ENCODE measurements at places on chromosomes 5 and 9.

GRCh38 chr9:107653263-107653821 lies 163.8 kb upstream of the KLF4 start:
- DNase-seq, result no peak

GRCh38 chr9:94581728-94582127 lies 11.9 kb downstream of the FBP2 start:
- no peak for DNase-seq

DNA sequence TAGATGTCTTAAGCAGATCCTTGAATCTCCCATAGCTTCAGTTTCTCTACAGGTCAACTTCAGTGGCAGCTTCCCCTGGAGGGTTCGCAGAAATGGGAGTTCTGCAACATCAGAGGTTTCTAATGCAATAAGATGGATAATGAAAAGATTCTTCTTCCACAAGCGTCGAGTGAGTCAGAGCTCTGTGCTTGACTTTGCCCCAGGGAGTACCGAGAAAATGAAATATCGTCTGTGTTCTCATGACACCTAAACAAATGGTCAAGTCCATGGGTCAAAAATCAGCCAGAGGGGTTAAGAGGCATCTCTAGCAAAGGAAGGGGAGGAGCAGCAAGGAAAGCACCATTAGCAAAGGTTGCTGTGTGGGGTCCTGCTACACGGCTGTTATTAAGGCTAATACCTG lies 3.2 kb upstream of the ADRA1B start:
- no peak for DNase-seq

GRCh38 chr5:94571415-94571814 lies 47.0 kb downstream of the KIAA0825 start:
- no peak for DNase-seq

DNA sequence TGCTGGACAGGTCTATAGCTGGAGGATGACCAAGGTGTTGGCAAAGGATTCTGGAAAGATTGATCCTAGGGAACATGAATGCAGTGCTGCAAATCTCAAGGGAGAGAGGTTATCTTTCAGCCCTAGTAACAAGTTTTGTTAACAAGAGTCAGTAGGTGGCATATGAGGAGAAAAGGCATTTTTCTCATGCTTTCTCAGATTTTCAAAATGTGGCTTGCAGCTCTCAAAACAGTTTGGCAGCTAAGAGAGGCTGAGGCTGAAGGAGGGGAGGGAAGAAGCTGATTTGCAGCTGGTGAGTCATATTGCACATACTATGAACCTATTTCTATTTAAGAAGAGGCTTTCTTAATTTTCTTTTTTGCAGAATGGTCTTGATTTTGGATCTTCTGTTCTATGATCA lies 64.3 kb upstream of the PCA3 start:
- no peak for DNase-seq

DNA sequence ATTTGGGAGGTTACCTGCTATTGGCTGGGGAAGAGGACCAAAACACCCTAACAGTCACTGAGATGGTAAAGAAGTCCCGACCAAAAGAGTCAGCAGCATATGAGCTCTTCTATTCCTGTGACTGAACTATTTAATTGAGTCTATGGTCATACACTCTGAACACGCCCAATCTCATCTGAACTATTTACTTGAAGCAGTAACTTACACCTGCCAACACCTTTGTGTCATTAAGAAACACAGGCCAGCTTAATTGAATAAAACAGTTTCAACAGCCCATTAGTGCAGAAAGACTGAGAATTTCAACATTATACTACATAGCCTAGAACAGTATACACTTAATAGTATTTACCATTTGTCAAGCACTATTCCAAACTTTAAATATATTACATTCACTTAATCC lies 47.8 kb downstream of the NR6A1 start:
- no peak for DNase-seq

DNA sequence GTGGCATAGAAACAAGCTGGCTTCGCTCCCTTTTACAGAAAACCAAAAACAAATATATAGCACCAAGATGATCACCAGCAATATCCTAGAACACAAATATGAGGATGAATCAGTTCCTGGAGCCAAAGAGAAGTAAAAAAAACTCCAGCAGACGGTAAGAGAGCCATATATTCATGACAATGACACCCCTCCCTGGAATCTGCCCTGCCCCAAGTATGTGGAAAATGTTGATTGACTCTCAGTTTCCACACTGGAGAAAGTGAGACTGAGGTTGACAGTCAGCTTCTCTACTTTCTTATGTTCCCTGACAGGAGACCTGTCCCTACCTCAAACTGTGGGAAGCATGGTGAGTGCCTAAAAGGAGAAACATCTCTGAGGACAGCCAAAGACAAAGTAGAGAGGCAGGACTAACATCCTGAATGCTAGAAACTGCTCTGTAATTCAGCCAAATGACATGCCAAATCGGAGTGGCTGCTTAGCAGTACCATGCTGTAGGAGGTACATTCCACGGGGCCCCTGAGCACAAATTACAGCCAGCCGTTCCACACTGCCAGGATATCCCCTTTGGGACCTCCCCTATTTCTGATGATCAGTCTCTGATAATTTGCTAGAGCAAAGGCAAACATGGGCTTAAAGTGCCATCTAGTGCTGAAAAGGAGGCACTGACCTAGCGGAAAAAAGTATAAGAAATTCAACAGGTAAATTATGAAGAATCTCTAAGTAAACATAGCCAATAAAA lies 424.0 kb upstream of the RGMB start:
- DNase-seq, result no peak

GRCh38 chr9:134317790-134318414 lies 8.4 kb upstream of the RXRA start:
- DNase-seq, result no peak

DNA sequence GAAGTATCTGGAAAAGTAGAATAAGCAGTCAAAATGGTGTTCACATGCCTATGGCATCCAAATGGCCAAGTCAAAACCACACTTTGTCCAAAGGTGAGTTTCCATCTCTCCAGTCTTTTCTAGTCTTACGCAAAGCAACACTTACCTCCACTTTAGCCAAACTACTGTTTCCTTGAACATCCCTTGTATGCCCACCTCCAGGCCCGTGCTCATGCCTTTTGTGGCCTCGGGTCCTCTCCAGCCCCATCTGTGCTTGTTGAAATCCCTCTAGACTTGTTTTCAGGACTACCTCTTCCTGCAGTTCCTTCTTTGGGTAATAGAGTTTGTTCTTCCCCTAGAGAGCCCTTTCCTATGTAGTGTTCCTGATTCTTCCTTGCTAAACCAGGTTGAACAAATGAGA lies 61.0 kb downstream of the ANGPTL2 start:
- DNase-seq, result no peak

DNA sequence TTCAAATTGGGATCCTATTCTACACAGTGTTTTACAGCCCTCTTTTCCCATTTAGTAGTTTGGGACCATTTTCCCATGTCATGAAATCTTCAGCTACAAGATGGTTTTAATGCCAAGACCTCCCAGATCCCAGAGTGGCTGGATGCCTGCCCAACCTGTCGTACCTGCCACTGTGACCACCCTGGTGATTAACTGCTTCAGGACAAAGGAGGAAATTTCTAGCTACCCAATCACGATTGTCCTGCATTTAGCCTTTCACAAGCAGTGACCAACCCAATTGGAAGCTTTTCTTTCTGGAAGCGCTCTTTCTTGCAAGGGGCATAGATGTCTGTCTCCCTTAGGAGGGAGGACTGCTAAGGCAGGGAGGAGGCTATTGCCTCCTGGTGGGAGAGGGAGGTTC lies 13.8 kb downstream of the IL9 start:
- no peak for DNase-seq

GRCh38 chr5:72194846-72195245 lies 87.6 kb downstream of the MAP1B start:
- peak; percentile 39 for DNase-seq

DNA sequence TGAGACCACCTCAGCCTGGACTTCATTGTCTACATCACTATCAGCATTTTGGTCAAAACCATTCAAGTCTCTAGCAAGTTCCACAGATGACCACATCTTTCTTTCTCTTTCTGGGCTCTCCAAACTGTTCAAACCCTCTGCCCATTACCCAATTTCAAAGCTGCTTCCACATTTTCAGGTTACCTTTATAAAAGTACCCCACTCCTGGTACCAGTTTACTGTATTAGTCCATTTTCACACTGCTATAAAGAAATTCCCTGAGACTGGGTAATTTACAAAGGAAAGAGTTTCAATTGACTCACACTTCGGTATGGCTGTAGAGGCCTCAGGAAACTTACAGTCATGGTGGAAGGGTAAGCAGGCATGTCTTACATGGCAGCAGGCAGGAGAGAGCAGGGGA lies 84.5 kb downstream of the FBXL7 start:
- DNase-seq, result no peak

GRCh38 chr9:124286292-124286931 lies 28.7 kb downstream of the NEK6 start:
- DNase-seq, result peak; percentile 25

DNA sequence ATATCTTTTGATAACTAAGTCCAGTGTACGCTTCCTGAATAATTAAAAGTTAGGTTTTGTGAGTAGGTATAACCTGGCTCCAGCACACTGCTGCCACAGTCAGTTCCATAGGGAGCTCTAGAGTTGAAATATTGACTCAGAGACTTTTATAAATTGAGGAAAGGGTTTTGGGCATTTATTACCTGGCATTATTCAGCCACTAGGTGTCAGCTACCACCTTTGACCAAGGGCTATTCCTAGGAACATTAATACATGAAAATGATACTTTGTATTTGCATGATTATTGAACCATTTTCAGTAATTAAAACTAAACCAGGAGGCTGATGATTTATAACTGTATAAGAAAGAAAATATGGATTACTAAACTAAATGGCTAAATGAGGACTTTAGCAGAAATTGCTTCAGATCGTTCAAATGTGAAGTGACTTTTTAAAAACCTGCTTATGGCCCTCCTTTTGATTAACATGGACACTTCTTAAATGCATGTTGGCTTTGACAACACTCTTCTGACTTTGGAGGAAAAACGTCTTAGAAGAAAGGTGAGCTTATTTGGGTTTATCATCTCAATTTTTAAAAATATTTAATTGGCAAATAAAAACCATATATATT lies 83.0 kb downstream of the SMC2 start:
- DNase-seq, result no peak

GRCh38 chr5:149421372-149421685 lies 42.2 kb upstream of the IL17B start:
- DNase-seq, result no peak

DNA sequence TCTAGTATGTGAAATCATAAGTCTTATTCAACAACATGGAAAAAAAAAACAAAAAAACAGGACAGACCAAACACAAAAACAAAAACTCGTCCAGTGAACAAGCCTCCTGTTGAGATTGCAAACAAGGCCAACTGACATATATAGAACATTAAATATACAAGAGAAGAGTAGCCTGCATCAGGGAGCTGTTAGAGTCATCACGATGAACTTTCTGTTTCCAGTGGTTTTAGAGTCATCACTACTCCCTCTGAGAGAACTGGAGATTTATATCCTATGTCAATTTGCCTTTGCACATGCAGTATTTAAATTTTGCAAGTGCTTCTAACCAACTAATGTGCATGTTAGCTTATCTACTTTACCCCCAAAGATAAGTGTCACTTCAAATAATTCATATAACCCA lies 9.9 kb downstream of the SNCAIP start:
- DNase-seq, result no peak

GRCh38 chr5:2223303-2223702 lies 340.6 kb upstream of the IRX4 start:
- no peak for DNase-seq

DNA sequence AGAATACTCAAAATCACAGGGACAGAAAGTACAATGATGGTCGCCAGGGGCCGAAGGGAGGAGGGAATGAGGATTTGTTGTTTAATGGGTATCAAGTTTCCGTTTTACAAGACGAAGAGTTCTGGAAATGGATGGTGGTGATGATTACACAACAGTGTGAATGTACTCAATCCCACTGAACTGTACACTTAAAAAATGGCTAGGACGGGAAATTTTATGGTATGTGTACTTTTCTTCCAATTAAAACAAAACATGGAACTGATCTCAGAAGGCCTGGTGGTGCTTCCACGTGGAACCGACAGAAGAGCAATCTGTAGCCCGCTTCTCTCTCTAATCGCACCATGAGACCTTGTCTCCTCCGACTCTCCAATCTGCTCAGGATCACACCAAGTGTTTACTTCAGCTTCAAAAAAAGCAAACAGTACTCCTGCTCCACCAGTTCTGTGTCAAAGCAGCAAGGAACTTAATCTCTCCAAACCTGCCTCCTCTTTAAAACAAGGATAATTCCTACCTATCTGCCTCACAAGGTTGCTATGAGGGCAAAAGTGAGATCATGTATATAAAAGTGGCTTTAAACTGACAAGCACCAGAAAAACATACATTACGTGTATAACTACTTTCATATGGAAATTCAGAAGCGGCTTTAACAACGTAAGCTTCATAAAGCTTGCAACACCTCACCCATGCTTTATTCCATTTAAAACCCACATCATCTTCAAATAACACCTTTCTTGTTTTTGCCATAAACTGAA lies 2.1 kb downstream of the ECPAS start:
- DNase-seq, result no peak

GRCh38 chr9:137650779-137651178 lies 32.0 kb downstream of the EHMT1 start:
- no peak for DNase-seq

DNA sequence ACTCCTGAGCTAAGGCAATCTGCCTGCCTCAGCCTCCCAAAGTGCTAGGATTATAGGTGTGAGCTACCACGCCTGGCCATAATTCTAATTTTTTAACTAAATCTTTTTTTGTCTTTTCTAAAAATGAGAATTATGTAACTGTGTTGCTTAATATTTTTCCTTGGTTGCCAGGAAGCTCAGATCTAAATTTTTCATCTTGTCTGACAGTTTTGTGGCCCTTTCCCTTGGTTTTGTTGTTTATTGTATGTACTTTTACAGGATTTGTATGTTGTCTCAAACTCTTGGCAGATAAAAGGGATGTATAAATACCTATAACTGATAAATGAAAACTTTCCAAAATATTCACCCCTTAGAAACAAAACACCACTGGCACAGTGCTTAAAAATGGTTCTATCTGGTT lies 88.2 kb upstream of the KLF9 start:
- no peak for DNase-seq

GRCh38 chr5:60036192-60036938 lies 142.8 kb upstream of the PDE4D start:
- DNase-seq, result no peak

- DNase-seq, result no peak
Observed at GRCh38 chr9:118148990-118149389, 444.8 kb downstream of the TLR4 start.

DNA sequence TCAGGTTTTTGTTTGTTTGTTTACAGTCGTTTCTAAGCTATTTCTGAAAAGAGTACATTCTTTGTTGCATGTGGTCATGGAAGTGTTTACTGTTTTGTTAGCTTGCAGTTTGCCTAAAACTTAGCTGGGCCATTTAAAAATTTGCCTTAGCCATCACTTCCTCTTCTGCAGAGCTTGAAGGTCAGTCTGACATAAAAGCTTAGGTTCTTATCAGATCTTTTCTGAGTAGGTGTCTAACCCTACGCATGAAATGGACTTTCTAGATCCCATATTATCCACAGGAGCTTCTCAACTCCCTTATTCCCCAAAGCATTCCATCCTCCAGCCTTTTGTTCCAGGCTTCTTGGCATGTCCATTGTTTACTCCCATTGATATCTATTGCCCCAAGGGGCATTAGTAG lies 90.3 kb downstream of the AP3B1 start:
- DNase-seq, result no peak

- no peak for DNase-seq
Observed at GRCh38 chr5:60147791-60148190, 254.3 kb upstream of the PDE4D start.

All from CD4-positive, alpha-beta T cell treated with Interleukin-17A for 1 hour (primary cell).